GM06990 (cell line): ENCODE measurements at places on chromosomes 2 and 18.

DNA sequence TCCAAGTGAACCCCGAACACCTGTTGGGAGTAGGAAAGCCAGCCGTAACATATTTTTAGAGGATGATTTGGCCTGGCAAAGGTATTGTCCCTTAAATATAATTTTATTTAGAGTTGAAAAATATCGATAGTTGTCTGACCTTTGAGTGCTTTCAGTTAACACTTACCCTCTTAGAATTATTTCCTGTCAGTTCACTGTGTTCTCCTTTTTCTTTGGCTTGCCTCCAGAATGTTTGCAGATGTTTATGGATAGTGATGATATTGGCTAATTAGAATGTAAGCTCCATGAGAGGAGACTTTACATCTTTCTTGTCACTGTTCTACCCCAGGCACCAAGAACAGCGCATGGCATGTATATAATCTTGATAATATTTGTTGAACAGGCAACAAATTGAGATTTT lies 19.8 kb downstream of the PIKFYVE start:
- DNase-seq = no peak

DNA sequence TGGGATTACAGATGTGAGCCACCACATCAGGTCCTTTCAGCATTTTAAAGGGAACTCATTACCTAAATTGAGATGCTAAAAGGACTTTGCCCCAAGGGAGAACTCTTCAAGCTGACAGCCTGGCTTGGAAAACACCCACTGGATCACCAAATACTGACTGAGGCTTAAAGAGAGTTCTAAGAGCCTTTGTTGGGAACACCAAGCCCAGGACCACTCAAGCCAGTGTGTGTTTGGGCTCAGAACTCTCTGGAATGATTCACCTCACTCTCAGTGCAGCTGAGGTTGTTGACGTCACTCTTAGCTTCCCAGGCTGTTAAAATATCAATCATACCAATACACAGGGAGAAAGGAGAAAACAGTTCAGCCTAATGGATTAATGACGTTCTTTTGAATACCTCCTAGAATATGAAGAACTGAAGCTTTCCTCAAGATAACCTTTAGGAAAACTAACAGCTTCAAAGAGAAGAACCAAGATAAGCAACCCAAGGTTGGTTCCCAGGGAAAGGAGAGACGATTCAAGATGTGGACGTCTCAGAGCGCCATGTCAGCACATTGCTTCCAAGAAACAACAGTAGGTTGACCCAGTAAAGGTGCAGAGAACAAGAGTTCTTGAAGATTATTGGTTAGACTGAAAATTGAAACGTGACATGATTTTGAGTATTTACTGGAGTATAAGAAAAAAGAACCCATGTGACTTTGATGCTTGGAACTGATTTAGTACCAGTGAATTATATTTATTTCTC lies 48.0 kb upstream of the MGAT4A start:
- DNase-seq = no peak

DNA sequence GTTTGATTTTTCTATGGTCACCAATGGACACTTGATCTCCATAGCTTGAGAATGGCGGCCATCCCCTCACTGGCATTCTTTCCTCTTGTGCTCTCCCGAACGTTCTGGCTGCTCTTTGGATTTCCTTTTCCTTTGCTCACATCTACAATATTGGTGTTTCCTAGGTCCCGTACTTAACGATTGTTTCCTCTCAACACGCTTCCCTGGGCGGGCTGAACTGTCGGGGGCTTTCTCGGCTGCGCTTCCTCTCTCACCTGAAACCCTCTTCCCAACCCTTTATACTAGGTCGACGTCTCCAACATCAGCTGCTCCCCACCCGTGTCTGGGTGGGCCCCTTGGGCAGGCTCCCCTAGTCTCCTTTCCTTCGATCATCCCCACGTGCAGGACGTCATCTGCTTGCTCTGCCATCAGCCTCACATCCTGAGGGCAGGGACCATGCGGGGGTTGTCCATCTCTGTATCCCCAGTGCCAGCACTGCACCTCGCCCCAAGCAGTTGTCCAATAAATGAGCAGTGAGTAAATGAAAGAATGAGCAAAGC lies 634 bp upstream of the DIS3L2 start:
- DNase-seq = no peak

DNA sequence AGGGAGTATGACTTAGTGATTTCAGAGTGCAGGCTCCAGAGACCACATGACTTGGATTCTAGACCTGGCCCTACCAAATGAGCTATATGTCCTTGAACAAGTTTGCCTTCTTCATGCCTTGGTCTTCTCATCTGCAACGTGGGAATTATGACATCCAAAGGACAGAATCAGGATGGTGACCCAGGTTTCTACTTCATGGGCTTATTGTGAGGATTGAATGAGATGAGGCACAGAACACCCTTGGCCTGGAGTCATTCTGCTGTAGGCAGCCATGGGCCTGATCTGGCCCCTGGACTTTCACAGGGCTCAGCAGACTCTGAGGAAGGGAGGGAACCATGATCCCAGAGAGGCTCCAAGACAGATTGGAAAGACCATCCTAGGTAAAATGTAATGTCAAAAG lies 85.6 kb upstream of the HAAO start:
- DNase-seq = no peak

DNA sequence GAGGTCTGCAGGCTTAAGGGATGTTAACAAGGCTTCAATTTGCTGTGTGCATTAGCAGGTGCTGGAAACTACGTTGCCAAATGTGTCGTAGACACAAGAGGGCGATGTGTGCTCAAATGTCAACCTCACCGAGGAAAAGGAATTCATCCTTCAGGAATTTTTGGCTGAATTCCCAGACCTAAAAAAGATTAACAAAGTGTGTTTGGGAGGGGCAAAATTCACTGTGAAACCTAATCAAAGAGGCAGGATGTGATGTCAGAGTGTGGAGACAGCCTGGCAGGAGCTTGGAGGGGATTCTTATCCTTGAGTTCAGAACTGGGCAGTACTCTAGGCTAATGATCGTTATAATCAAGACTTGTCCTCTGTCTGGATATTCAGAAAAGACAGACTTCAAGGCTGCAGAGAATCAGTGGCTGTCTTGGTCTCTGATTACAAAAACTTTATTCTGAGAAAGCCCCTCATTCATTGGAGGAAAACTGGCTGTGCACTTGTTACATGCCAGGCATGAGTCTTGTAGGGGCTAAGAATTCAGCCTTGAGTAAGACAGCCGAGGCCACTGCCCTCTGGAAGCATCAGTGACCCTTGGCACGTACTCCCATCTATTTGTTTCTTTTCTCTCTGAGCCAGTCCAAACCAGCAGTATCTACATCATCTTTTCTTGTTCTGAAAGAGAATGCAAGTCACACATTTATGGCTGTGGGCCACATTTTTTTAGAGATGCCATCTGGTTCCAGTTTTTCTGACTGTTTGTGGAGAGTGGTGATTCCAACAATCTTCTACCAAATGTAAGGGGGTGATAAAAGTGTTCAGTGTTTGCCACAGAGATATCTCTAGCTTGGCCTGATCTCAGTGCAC lies 18.7 kb upstream of the SCYGR1 start:
- DNase-seq = no peak

GRCh38 chr18:23825978-23826405 lies 136.7 kb downstream of the LAMA3 start:
- no peak for DNase-seq

DNA sequence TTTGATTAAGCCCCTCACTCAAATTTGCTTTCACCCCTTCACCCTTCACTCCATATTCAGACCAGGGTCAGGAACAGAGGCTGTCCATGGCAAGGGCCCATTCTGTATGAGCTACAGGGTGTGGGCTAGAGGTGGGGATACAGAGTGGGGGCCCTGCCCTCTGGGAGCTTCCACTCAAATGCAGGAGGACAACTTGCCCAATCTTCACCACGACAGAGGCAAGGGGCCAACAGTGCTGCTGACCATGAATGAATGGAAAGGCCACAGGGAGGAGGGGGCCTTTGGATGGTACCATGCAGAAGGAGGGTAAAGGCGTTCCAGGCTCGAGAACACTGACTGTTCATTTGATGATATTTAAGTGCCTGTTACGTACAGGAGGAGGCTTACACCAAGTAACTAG lies 22.8 kb downstream of the ADRA2B start:
- no peak for DNase-seq

DNA sequence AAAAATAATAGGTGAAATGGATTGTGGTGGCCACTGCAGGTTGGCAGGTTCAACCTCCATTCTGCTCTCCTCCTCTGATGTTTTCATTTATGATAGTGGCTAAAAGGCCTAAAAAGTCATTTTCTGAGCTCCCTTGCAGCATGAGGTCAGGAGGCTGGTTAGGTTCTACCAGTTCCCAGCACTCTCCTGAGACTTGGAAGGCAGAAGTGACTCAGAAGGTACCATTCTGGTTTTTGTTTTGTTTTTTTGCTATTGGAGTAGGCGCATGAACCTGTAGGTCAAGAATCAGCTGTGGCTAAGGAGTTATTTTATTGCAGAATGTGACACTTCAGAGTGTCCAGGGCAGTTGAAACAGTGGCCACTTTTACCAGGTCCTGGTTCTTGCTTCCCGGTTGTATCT lies 181.9 kb downstream of the CCDC102B start:
- DNase-seq = no peak

DNA sequence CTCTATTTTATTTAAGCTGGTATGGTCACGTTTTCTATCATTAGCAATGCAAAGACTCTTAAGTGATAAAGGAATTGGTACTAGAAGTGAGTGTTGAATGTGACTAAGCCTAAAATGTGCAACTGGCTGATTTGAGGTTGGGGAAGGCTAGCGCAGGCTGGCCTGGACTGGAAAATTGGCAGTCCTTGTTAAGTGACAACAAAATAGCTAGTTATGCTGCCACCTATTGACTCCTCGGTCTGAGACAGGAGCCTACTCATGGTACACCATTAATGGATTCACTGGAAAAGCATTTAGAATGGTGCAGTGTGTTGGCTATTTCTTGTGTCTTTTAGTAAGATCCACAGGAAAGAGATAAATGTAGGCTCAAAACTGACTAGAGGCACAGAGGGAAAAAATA lies 5.7 kb upstream of the WIPF1 start:
- DNase-seq = no peak

GRCh38 chr2:240143801-240144648 lies 3.6 kb upstream of the OTOS start:
- DNase-seq = peak; percentile 51
